ENCODE measurements at places on chromosomes 1 and 21.

GRCh38 chr21:44765231-44766013 lies 36.2 kb downstream of the UBE2G2 start:
- DNase-seq, result peak; percentile 72

DNA sequence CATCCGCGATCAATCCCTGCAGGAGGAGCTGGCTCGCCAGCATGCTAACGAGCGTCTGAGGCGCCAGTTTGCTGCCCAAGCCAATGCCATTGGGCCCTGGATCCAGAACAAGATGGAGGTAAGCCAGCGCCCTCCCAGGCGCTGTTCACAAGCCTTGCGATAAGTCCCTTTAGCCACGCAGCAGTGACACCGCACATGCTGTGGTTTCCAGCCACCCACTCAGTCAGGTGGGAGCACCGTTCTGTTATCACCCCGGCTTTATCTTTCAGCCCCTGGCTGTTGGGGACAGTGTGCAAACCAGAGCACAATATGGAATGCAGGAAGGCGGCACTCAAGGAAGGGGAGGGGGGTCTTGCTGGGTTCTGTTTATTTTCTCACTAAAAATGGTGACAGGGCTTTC lies 41.1 kb upstream of the MTR start:
- no peak for DNase-seq

DNA sequence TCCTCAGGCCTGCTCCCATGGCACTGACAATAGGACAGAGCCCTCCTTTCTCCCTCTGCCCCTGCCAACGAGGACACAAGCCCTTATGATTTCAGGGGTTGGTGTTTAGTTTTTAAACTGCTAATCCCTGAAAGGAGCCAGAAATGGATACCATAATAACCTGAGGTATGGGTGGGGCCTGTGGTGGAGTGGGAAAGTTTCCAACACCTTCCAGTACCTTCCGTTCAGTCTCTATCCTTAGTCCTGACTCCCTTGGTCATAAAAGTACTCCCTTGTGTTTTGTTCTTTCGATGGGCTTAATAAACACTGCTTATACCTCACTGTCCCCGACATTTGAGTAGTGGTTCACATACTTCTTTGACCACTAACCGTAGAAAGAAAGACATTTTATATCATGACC lies 141.8 kb upstream of the MAGI3 start:
- no peak for DNase-seq

- no peak for DNase-seq
These were observed 160.3 kb downstream of the TPR start for GRCh38 chr1:186214791-186215190.

DNA sequence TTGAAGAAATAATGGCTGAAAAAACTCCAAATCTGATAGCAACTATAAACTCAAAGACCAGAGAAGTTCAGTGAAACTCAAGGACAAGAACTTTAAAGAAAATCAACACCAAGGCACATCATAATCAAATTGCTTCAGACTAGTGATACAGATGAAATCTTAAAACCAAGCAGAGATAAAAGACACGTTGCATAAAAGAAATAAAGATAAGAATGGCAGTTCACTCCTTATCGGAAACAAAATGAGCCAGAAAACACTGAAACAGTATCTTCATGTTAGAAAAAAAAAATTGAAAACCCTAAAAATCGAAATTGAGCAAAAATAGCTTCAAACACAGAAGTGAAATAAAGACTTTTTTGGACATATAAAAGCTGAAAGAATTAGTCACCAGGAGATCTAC lies 4.6 kb upstream of the RAB4A start:
- DNase-seq, result no peak
